Activated CD4-positive, alpha-beta T cell treated with anti-CD3 and anti-CD28 coated beads, Interleukin-2, amount 50 U/mL, for 48 hours (primary cell): ENCODE measurements at places on chromosomes 2 and 18.
A peak's percentile ranks its signal among the peaks of the same experiment; 100 is the strongest.

- DNase-seq: no peak
These were observed 14.6 kb downstream of the CNDP2 start for GRCh38 chr18:74510770-74511095.

GRCh38 chr2:3102922-3103569, 274.6 kb downstream of the EIPR1 start:
- no peak for DNase-seq

DNA sequence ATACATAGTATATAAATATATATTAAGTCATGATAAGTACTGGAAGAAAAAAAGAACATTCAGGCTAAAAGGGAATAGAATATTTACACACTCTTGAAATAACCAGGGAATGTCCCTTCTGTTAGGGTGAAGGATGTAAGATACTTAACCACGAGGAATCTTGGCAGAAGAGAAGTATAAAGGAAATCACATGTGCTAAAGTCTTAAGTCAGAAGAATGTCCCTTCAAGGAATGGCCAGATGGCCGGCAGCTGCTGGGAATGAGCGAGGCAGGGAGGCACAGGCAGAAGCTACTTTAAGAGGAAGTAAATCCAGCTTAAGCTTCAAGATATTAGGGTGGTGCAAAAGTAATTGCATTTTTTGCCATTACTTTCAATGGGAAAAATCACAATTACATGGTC, 5.5 kb downstream of the CCDC102B start:
- no peak for DNase-seq

DNA sequence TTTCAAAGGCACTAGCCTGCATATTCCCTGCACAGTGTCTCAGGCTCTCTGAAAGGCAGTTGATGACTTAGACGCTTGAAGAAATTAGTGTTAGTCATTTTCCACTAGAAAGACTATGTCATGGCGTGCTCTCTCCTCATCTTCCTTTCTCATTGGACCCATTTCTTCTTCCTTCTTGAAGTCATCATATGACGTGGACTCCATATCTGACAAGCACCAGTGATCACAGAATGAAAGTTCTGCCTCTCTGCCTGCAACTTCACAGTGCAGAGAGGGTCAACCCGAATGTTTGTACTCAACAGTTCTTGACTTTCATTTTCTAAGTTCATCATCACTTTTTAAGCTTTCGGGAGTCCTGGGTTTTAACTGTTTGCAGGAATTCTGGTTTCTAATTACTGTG, 63.7 kb upstream of the CYRIA start:
- DNase-seq: no peak

DNA sequence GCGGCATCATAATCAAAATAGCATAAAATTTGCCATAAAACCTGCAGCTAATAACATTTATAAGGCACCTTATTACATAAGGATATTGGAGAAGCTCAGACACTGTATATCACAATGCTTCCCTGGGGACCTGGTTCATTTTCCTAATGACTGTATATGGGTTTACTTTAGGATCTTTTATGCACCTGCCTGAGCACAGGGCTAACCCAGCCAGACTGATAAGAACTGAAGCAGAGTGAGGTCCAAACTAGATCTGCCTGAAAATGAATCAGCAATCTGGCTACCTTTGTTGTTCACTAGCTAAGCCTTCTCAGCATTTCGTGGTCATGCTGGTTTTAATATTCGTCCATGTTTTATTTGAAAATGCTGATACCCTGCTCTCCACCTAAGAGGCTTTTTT, 1922.3 kb upstream of the CELF4 start:
- no peak for DNase-seq

GRCh38 chr18:70981400-70982140, 692.7 kb downstream of the SOCS6 start:
- no peak for DNase-seq

- no peak for DNase-seq
These were observed 119.7 kb downstream of the METTL4 start for GRCh38 chr18:2451556-2451955.

DNA sequence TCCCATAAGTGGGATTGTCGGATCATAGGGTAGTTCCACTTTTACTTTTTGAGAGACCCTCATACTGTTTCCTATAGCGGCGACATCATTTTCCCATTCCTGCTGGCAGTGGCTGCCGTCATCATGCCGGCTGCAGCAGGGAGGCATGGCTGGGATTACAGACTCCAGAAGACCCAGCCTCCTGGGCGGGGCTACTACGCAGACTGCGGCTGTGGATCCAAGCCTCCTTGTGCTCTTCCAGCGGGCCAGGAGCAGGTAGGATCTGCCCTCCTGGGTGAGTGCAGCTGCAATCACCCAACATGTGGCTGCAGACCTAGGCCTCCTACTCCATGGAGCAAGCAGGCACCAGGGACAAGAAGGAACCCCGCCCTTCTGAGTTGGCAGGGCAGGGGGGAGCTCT, 359.2 kb downstream of the GALR1 start:
- no peak for DNase-seq

DNA sequence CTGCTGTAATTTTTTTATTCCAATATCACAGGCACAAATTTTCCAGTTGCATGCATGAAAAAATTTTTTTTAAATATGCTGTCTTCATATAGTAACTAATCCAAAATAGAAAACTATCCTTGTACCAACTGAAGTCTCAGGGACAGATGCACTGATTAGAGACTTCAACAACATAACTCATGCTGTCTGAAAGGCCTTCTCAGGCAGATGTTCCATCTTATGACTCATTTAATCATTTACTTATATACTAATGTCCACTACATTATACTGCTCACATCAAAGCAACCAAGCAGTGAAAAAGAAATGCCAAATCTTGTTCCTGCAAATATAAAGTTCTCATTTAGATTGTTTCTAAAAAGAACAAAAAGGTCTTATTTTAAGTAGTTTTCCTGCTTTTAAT, 53.1 kb downstream of the OLA1 start:
- DNase-seq: no peak

DNA sequence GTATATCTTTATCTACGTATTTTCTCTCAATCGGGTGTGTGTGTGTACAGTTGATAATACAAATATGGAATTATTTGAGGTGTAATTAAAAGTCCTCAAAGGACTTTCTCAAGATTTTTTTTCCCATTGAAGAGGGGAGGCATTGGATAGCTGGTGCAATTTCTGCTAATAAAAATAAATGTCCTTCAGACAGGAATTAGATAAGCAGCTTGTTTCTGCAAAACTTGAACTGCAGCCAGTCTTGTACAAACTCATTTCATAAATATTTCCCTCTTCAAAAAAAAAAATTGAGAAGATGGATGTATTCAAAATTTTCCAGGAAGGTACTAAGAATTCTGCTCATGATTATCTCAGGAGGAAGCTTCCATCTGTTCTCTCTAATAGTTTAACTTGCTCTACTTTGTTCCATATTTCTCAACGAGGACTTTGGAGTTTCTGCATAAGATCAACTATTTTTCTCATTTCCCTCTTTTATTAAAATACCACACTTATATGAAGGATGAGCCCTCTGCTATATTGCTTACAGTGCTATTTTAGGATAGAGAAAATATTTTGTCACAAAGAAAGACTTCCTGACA, 33.0 kb upstream of the GLS start:
- DNase-seq: no peak

- no peak for DNase-seq
These were observed 790.5 kb downstream of the RNF144A start for GRCh38 chr2:7707723-7708122.

DNA sequence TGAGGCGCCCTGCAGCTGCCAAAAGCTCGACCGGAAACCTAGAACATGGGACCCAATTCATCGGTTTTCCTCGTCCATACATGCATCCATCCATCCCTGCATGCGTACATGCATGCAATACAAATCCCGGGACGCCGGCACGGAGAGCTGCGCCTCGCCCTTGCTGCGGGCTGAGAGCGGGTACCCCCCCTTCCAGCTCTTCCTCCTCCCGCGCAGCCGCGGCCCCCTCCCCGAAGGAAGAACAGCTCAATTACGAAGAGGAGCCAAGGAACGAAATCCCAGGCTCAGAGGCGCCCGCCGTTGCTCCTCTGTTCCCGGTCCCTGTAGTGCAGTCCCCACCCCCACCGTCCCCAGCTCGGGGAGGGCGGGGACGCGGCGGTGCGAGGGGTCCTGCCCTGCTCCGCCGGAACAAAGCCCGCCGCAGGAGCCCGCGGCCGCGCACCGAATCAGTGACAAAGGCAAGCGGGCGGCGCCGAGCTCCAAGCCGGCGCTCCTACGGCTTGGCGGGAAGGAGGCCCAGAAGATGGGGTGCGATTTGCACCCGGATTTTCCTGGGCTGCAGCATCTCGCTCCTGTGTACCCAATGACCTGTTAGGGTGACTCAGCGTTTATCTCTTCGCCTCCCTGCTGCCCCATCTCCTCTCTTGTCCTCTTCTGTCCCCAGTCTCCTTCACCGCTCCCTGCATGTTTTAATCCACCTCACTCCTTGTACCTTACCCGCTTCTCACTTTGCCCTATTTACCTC, 8.9 kb upstream of the POU3F3 start:
- no peak for DNase-seq

- DNase-seq: no peak
These were observed 322.8 kb downstream of the STK39 start for GRCh38 chr2:167924556-167924955.

DNA sequence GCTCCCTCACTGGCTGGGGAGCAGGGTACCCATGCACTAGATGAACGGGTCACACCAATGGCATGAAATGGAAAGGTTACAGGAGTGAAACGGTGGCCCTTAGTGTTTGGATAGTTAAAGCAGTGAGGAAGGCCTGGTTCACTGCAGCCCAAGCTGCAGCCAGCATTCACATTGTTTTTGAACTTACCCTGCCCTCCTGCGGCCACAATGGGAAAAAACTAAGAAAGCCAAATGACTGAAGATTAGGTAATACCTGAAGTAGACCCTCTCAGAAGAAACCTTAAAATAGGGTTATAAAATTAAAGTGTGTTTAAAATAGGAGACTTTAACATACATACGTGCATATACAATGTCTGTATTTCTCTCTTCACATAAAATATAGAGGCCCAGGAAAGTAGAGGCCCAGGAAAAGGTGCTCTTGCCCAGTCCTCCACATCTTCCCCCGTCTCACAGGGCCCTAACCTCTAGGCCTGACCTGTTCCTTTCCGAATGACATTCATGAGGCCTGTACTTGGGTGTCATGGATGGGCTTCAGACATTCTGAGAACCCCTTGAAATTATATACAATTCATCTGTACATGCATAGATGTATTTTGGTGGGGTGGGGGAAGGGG, 33.3 kb downstream of the DOK1 start:
- DNase-seq: peak; percentile 64

- DNase-seq: no peak
These were observed 211.9 kb downstream of the HRH4 start for GRCh38 chr18:24672165-24672941.

DNA sequence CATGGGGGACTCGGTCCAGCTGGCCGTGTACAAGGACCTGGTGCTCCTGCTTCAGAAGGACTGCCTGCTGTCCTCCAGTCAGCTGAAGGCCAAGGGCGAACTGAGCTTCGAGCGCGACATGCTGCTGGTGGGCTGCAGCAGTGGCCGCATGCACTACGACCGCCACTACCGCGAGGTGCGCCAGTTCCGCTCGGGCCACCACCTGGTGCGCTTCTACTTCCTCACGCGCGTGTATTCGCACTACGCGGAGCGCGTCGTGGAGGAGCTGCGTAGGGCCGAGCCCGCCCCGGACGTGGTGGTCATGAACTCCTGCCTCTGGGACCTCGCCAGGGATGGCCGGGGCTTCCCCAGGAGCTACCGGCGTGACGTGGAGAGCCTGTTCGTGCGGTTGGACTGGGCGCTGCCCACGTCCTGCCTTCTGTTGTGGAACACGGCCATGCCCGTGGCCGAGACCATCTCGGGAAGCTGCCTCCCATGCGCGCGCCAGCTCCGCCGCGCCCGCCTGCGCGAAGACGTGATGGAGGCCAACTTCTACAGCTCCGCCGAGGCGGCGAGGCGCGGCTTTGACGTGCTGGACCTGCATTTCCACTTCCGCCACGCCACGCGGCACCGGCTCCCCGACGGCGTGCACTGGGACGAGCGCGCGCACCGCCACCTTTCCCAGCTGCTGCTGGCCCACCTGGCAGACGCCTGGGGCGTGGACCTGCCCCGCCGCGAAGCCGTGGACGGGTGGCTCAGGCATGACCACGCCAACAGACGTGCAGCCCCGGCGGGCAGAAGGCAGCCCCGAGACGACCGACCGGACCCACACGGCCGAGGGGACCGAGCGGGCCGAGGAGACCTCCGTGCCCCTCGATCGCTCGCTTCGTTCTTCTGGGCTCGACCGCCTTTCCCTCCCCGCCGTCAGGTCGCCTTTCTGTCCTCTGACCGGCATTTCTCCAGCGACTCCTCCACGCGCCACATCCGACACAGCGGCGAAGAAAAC, 293.9 kb upstream of the ERBB4 start:
- DNase-seq: no peak

GRCh38 chr2:23494286-23494685, 109.3 kb downstream of the KLHL29 start:
- DNase-seq: no peak

DNA sequence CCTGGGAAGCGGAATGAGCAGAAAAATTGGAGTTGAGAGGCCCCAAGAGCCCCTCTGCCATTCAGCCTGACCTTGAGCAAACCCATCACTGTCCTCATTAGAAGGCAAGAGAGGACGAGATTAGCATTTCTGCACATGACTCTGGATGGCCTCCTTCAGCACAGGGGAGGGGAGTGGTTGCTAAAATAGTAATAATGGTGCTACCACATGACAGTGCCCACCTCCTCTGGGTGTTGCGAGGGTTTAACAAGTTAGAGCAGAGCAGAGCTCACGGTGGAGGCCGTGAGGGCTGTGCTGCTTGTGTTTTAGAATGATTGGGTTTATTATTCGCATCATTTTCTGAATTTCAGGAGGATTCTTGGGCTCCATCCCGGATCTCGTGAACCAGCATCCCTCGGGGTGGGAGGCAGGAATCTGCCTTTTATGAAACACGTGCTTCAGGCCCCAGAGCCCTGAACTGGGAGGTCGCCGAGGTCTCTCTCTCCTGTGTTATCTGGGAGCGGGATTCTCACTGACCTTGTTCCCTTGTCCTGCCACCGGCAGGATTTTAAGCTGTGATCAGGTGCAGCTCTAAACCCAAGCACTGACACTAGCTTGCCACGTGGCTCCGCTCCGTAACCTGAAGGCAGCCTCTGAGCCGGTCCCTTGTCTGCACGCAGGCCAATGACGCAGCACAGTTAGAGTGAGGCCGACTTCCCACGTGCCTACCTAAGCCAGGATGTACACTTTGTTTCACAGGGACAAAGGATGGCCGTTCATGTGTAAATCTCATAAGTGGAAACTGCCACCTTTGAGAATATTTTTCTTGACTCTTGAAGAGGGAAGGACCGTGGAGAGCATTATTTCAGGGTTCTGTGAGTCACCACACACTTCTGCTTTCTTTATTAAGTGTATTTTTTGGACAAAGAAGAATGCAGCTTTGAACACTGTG, 142.3 kb downstream of the ACOXL start:
- DNase-seq: no peak
